Effector CD4-positive, alpha-beta T cell (primary cell): ENCODE measurements at places on chromosomes 2 and 18.

DNA sequence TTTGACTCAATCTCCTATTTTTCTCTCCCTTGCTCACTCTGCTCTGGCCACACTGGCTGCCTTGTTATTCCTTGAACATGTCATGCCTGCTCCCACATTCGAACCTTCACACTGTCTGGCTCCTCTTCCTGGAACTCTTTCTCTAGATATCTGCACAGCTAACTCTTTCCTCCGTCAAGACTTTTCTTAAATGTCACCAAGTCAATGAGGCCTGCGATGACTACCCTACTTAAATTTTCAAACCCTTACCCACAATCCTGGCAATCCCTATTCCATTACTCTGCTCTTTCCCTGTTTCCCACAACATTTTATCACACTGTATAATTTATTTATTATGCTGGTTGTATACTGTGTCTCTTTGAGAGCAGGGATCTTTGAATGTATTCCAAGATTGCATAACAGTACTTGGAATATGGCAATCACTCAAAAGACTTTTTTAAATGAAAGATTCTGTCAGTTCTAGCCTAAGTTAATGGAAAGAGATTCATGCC, 206.2 kb downstream of the SRBD1 start:
- DNase-seq, result no peak

DNA sequence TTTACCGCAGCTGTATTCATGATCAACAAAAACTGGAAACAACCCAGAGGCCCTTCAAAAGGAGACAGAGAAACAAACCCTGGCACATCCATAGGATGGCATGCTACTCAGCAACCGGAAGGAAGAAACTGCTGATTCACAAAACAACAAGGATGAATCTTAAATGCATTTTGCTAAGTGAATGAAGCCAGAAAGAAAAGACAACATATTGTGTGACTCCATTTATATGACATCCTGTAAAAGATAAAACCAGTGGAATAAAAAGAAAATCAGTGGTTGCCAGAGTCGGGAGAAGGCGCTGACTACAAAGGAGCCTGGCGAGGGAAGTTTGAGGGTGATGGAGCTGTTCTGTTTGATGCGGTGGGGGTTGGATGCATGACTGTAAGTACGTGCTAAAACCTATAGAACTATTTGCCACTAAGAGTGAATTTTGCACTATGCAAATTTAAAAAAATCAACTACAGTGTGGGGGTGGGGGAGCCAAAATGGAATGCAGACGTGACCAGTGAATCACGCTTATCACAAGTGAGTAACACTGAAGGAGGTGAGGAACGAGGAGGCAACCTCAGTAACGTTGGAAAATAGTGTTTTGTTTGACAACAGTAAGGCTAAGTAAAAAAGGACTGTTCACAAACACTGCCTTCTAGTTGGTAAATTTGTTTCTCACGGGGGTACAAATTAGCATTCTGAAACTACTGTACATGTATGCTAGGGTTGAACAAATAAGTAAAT, 108.9 kb downstream of the INHBB start:
- no peak for DNase-seq

GRCh38 chr2:73998933-73999332, 14.2 kb downstream of the TET3 start:
- no peak for DNase-seq

GRCh38 chr2:20419752-20420151, 27.1 kb upstream of the RHOB start:
- DNase-seq, result no peak

DNA sequence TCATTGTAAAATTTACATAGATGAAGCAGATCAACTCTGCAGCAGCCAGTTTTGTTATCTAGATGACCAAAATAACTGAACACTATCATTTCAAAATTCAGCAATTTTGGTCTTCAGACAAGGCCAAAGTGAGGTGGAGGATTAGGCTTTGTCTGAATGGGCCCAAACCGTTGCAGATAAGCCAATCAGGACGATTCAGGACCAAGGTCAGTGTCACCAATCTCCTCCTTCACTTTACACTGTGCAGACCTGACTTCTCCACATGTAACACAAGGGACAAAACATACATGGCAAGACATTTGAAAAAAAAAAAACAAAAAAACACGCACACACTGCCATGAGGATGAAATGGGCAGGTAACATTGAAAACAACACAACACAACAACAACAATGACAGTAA, 211.2 kb downstream of the NAPG start:
- no peak for DNase-seq

DNA sequence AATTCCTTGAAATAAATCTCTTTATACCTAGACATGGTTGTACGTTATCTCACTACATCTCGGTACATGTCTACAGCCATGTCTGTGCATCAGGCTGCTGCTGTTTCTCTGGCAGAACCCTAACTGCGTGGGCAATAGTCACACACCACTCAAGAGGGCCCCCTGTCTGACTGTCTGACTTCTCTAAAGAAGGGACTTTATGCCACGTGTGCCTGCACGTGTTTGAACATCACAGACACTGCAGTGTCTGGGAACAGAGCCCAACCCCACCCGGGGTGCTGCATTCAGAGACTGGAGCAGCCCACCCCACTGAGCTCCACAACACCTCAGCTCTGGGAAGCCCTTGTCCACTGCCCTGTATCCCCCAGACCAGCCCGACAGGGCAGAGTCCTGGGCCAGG, 55.0 kb downstream of the KIF1A start:
- DNase-seq, result no peak

DNA sequence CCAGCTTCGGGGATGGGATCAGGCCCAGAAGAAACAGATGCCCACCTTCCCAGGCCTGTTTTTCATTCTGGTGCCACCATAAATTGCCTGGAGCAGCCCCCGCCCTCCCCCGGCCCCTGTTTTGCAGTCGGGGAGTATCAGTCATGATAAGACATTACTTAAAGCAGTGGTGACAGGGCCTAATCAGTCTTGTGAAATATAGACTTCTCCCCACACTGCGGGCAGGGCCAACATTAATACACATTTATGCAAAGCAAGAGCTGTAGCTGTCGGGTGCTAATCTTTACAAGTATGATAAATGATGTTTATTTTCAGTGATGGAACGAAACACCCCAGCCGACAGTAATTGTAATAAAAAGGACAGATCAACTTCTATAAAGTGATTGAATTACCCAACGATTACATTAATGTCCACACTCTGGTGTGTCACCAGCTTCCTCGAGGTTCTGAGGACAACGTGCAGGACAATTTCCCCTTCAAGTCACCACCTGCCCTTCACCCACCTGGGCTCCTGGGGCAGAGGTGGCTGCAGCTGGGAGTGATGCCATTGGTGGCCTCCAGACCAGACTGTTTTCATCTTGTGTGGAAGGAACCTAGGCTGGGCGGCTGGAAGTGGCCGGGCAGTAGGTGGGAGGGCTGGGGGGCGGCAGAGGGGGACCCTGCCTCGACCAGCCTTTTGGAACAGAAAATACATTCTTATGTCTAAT, 226.0 kb downstream of the TFCP2L1 start:
- DNase-seq, result no peak

DNA sequence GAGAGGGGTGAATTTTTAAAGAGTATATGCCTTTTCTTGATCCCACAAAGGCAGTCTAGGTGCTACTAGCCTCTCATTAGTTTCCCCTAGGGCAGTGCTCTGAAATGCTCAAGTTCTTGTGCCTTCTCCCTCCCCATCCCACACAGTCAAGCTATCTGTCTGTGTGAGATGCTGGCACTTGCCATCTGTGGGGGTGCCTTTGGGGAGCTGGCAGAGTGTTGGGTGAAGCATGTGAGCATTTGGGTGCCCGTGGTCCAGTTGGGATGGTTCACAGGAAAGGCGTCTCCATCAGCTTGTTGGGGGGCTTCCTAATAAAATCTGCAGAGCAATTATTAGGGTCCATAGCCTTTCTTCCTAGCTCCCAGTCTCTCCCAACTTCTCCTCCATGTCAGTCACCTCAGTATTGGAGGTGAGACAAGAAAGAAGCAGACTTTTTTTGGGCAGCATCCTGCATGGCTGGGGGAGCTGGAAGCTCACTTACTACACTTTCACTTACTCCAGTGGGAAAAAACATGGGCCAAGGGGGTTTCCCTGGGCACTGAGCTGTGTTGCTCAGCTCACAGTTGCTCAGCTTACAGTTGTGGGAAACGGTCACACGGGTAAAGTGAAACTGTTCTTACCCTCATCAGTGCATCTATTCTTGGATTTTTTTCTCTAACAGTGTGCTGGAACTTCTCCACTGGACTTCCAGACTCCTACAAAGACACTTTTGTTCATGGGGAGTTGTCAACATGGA, 29.3 kb downstream of the COLEC11 start:
- DNase-seq, result no peak

GRCh38 chr2:222521099-222521498, 96.8 kb downstream of the SGPP2 start:
- DNase-seq, result no peak

DNA sequence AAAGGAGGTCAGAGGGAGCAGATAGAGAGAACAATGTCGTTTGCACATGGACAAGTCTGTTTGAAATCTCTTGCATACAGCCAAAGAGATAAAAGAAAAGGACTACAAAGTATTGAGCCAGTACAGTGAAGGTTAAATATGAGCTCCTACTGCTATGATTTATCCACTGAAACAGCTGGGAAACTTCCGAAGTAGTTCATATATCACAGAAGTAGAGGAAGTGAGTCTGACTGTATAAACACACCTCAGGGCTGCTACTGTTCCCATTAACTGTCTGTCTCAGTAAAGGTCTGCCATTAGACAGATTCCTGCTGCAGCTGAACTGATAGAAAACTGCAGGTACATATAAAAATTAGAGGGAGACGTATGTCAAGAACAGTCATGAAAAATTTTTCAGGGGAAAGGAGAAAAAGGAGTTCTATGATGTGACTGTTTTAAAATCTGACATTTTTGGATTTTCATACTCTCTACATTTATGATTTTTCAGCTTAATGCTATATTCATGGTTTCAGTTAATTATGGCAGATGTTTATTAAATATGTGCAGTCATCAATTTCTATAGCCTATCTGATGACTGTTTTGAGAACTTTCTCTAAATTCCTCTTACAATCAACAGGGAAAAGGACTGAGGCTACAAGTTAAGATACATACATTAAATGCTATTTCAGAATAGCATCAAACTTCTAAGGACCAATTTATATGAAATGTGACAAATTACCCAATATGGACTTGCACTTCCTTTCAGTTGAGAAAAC, 364.7 kb downstream of the ERBB4 start:
- no peak for DNase-seq

GRCh38 chr2:129437725-129438124, 541.7 kb upstream of the RAB6C start:
- no peak for DNase-seq

GRCh38 chr2:54901224-54901986, 148.8 kb downstream of the RTN4 start:
- DNase-seq, result no peak
